Stimulated activated CD8-positive, alpha-beta memory T cell treated with anti-CD3 and anti-CD28 coated beads, Interleukin-15, amount 100 ng/mL, for 4 hours (primary cell): ENCODE measurements at places on chromosomes 5 and 9.

DNA sequence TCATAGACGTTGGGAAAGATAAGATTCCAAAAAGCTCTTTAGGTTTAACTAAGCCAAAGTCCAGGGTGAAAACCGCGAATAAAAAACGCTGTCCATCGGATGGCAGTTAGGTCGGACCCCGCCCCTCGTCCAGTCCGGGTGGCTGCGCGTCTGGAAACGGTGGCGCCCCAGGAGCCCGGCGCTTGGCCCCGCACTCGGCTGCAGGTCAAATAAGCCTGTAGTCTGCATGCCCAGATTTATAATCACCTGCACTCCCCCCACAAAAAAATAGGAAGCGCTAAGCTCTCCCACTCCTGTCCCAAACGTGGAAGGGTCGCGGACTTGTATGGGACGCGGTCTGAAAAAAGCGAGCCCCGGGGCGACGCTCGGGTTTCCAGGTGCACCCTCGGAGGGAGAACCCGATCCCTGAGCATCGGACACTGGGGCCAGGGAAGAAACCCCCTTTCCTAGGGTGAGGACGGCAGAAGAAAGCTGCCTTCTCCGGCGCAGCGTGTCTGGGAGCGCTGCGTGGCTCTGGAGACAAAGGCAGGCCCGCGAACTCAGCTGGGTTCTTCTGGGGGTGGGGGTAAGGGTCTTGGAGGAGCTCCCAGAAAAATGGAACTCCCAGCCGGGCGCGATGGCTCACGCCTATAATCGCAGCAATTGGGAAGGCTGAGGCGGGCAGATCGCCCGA, 923 bp upstream of the ZBTB5 start:
- no peak for DNase-seq

DNA sequence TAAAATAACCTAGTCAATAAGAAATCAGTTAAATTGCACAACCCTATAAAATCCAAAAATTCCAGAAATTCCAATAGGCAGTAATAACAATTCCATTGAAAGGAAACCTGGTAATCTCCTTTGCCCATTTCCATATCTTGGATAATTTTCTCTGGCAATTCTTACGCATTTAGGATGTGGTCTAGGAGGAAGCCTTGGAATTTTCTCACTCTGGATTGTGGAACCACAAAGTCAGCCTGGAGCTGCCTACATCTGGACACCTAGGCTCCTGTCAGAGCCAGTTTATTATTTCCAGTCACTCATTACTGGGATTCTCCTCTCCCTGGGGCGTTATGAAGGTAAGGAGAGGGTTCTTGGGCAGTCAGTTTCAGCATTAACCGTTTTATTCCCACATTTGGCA, 40.3 kb upstream of the GNE start:
- DNase-seq: no peak

DNA sequence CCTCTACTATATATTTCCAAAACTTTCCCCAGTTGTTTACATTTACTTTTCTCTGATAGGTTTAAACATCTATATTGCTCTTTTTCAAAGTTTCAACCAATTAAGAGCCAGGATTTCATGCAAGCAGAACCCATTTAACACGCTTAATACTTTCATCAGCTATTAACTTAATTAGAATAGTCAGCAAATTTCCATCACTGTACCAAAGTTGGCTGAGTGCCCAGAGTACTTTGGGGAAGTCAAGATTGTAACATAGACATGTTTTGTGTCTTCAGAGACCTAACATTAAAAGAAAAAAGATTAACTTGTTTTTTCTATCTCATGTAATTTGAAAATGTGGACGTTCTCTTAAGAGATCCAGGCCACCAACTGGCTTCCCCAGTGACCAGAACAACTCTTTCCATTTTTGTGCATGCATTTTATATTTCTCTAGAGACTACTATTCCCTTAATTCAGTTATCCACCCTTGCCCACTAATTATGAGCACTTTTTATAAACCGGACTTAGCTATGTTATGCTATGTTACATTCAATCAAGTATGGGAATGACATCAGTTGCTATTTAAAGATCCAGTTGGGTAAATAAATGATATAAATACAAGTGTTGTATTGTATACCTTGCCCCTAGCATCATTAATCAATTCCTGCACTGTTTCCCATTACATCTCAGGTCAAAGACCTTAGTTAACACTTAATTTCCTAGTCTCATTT, 478.1 kb upstream of the NMUR2 start:
- DNase-seq: no peak

DNA sequence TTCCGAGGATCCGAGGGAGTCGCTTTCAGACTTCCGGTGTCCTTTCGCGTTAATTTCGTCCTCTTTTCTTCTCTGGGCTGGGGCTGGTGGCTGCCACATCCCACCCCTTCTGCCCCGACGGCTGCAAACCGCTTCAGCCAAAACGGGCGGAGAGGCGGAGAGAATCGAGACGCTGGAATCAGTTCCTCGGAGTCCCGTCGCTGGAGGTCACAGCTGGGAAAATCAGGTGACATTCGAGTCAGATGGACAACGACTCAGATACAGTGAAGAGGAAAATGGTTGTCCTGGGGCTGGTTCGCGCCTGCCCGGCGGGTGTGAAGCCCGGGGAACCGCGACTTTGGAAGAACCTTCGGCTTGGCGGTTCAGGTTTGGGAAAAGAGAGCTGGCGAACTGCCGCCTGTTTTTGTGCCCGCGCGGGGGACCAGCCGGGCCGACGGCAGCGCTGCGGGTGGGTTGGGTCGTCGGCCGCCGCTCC, 8.9 kb upstream of the NKX2-5 start:
- no peak for DNase-seq

DNA sequence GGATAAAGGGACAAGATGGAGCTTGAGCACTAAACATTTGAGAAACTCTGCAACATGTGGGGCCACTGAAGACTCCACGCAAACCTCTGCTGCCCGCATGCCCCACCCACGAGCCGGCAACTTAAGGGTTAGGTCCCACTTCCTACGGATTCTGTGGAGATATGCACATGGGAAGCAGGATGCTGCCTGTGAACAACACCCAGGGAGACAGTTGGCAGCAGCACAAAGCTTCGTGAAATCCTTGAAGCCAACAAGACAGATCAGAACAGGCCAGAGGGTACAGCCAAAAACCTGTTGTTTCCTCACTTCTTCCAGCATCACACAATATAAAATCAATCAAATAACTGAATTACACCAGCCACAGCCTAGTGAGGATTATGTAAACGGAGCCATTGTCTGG, 270.4 kb downstream of the ENC1 start:
- no peak for DNase-seq

- DNase-seq: no peak
These were observed 59.8 kb downstream of the MRPS30 start for GRCh38 chr5:44868541-44868940.

- DNase-seq: no peak
These were observed 513.6 kb upstream of the C9orf72 start for GRCh38 chr9:28086881-28087280.

DNA sequence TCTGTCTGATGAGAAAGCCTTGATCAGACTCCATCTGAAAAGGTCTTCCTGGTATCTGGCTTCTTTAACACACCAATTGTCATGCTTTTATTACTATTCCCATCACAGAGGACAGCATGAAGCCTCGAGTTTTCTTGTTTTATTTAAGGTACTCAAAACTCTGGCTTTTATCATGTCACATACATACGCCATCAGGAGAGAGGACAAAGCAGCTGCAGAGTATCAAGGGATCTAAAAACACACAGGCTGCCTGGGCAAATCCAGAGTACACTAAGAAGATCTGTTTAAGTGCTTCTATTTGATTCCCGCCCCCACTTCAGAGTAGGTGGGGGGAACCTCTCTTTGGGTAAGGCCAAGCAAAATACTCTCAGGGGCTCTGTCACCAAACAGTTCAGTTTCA, 277.2 kb downstream of the SPOCK1 start:
- DNase-seq: no peak

DNA sequence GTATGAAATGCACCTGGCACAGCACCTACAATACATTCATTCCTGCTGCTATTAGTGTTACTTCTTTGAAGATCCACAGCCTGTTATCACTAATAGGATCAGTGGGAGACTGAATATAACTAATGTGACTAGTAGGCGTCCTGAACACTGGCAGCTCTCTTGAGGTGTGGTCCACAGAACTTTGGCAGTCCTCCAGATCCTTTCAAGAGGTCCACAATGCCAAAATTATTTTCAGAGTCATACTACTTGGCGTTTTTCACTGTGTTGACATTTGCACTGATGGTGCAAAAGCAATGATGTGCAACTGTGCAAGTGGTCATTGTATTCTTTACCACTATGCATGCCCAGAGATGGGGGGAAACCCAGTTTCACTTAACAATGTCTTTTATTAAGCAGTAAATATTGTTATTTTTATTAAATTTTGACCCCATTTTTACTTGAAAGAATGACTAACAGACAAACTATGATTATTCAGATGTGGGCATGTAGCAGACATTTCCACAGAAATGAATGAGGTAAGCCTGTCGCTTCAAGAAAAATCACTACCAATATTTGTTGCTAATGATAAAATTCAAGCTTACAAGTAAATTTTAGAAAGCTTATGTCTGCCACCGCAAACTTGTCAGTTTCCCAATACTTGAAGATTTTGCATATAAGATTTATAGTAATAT, 48.9 kb downstream of the ADRB2 start:
- no peak for DNase-seq
